ENCODE measurements at places on chromosomes 2 and 18.

DNA sequence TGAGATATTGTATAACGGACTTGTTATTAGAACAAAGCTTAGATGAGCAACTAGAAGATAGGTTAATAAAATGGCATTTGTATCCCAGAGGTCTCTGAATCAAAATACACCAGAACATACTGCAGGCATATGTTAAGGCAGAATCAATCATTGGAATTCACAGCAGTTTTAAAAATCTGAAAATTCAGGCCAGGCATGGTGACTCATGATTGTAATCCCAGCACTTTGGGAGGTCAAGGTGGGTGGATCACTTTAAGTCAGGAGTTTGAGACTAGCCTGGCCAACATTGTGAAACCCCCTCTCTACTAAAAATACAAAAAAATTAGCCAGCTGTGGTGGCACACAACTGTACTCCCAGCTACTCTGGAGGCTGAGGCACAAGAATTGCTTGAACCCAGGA lies 405.2 kb downstream of the ZEB2 start:
- H3K27ac ChIP-seq = no peak overlapping the region
- H3K27me3 ChIP-seq = no peaks in the 10 kb centered on the region

- no peaks in the 10 kb centered on the region for H3K4me1 ChIP-seq
- H3K36me3 ChIP-seq = no peaks in the 10 kb centered on the region
- H3K27me3 ChIP-seq = no peaks in the 10 kb centered on the region
- no peak overlapping the region for H3K4me3 ChIP-seq
- no peak overlapping the region for H3K27ac ChIP-seq
These were observed 104.7 kb downstream of the FEZ2 start for GRCh38 chr2:36493306-36493705.

DNA sequence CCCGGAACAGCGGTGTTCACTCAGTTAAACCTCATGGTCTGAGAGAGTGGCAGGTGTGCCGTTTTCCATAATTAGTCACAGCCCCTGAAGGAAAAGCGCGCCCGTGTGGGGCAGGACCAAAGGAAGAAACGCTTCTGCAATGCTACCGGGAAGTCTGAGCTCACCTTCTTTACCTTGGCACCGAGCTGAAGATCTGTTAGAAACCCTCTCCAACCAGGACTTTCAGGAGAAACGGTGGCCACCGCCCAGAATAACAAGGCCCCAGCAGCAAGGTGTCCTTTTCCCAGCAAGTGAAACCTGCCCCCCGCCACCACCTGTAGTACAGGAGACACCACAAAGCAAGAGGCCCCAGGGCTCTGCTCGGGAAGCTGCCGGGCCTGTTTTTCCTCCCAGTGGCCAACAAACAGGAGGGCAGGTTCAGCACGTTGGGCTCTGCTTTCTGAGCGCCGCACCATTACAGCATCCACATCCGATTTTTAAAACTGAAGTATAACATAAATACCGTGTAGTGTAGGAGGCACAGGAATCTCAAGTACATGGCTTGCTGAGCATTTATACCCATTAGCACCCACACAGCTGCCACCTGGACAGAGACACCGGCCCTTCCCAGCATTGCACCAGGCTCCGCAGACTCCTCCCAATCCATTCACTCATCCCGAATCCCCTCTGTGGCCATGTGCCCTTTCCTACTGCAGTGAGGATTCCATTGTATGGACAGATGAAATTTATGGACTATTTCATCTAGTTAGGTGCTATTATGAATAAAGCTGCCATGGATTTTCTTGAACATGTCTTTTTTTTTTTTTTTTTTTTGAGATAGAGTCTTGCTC lies 121.8 kb upstream of the RIOK3 start:
- no peaks in the 10 kb centered on the region for H3K36me3 ChIP-seq
- no peak for DNase-seq
- no peak overlapping the region for H3K4me3 ChIP-seq
- no peak overlapping the region for H3K27ac ChIP-seq
- no peaks in the 10 kb centered on the region for H3K4me1 ChIP-seq
- no peaks in the 10 kb centered on the region for H3K27me3 ChIP-seq

DNA sequence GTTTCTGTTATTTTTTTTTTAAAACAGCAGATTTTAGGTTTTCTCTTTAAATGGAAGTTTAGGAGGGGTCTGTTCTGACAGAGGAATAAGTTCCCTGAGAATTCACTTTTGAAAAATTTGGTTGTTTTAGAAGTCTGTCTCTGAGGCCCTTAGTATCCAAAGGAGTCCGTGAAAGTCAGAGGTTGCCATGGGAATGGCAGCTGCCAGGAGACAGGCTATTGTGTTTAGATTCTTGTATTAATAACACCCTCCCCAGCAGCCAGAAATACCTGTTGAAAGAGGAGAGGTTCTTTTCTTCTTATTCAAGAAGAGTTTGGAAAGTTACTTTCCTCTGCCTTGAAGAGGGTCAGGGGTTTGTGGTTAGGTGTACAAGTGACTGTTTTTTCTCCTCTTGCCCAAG lies 29.5 kb downstream of the TNP1 start:
- no peaks in the 10 kb centered on the region for H3K36me3 ChIP-seq
- no peak overlapping the region for H3K4me3 ChIP-seq
- no peaks in the 10 kb centered on the region for H3K4me1 ChIP-seq
- H3K27ac ChIP-seq = no peak overlapping the region
- DNase-seq = no peak

GRCh38 chr2:109522063-109522374 lies 91.7 kb downstream of the SEPTIN10 start:
- no peaks in the 10 kb centered on the region for H3K27me3 ChIP-seq
- H3K4me1 ChIP-seq = no peaks in the 10 kb centered on the region
- no peaks in the 10 kb centered on the region for H3K36me3 ChIP-seq

DNA sequence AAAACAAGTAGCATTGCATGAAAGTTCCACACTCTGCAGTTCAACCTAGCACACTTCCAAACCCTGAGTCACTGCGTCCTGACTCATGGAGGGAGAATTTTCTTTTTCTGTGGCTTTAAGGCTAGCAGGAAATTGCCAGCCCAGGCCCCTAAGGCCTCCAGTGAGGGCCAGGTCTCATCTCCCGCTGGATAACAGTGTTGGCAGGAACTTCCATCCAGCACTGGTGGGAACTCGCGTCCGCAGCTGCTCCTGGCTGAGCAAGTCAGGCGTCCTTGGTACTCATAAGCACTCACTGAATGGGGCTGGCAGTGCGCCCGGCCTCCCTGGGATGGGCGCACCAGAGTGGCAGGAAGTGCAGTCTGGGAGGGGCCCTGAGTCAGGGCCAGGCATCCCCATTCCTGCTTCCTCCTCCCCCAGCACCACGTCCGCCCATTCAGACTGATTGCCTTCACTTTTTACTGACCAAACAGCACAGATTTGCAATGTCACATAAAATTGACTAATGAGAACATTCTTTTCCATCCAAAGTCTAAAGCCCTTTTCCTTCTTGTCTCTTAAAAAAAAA lies 14.3 kb downstream of the MALL start:
- DNase-seq = no peak
- H3K36me3 ChIP-seq = no peaks in the 10 kb centered on the region
- no peaks in the 10 kb centered on the region for H3K4me1 ChIP-seq
- H3K27ac ChIP-seq = no peak overlapping the region

GRCh38 chr2:22628221-22628620 lies 756.8 kb upstream of the KLHL29 start:
- no peak overlapping the region for H3K27ac ChIP-seq
- H3K4me1 ChIP-seq = no peaks in the 10 kb centered on the region
- no peaks in the 10 kb centered on the region for H3K27me3 ChIP-seq
- no peak overlapping the region for H3K4me3 ChIP-seq
- no peaks in the 10 kb centered on the region for H3K36me3 ChIP-seq
- no peak for DNase-seq

- peak overlapping the region; percentile 76 for H3K4me3 ChIP-seq
- H3K27me3 ChIP-seq = no peaks in the 10 kb centered on the region
- no peak for DNase-seq
- peaks cover 25% of the 10 kb centered on the region for H3K4me1 ChIP-seq
These were observed 1.4 kb upstream of the CDC42EP3 start for GRCh38 chr2:37672870-37673184.

GRCh38 chr2:69340101-69340775 lies 46.8 kb downstream of the GFPT1 start:
- H3K27ac ChIP-seq = no peak overlapping the region
- no peak for DNase-seq
- H3K27me3 ChIP-seq = no peaks in the 10 kb centered on the region
- peaks cover 84% of the 10 kb centered on the region for H3K36me3 ChIP-seq
- no peak overlapping the region for H3K4me3 ChIP-seq
- H3K4me1 ChIP-seq = no peaks in the 10 kb centered on the region

GRCh38 chr2:64837116-64837731 lies 152.0 kb upstream of the SLC1A4 start:
- peaks cover 4% of the 10 kb centered on the region for H3K4me1 ChIP-seq
- no peak for DNase-seq
- H3K27ac ChIP-seq = no peak overlapping the region
- H3K27me3 ChIP-seq = no peaks in the 10 kb centered on the region

- no peaks in the 10 kb centered on the region for H3K36me3 ChIP-seq
- no peak overlapping the region for H3K4me3 ChIP-seq
- peaks cover 1% of the 10 kb centered on the region for H3K27me3 ChIP-seq
- no peaks in the 10 kb centered on the region for H3K4me1 ChIP-seq
- no peak for DNase-seq
- no peak overlapping the region for H3K27ac ChIP-seq
These were observed 69.1 kb upstream of the CTDP1 start for GRCh38 chr18:79610461-79611039.

GRCh38 chr2:182831921-182832320 lies 34.5 kb downstream of the FRZB start:
- no peak for DNase-seq
- no peaks in the 10 kb centered on the region for H3K36me3 ChIP-seq
- no peaks in the 10 kb centered on the region for H3K27me3 ChIP-seq
- H3K4me1 ChIP-seq = no peaks in the 10 kb centered on the region
- no peak overlapping the region for H3K27ac ChIP-seq

DNA sequence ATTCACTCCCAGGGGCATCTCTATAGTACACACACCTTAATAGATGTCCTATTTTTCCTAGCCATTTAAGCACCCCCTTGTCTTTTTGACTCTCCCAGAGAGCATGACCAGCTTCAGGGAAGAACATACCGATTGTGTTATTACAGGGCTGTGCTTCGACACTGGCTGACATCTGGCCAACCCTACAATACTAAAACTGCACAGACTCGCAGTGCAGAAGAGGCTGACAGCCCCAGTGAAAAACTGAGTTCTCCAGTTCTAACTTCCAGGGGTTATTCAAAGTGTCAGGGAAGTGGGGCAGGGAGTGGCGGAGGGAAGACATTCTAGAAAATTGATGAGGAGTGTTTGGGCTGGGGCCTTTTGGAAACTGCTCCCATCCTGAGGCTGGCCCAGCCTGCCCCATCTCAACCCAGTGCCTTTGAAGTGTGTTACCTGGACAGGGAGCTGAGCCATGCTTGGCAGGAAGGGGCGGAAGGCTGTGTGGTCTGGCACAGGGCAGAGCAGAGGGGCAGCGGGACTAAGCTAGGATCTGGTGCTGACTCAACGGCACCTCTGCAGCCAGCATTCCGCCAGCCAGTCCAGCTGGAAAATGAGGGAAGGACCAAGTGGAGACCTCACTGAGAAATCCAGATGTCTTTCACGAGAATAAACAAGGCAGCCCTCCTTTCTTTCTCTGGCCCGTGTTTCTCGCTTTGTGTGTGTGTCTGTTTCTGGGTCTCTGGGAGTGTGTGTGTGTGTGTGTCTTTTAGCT lies 15.4 kb upstream of the IGFBP5 start:
- H3K27ac ChIP-seq = no peak overlapping the region
- H3K4me3 ChIP-seq = no peak overlapping the region
- H3K36me3 ChIP-seq = no peaks in the 10 kb centered on the region
- DNase-seq = no peak

DNA sequence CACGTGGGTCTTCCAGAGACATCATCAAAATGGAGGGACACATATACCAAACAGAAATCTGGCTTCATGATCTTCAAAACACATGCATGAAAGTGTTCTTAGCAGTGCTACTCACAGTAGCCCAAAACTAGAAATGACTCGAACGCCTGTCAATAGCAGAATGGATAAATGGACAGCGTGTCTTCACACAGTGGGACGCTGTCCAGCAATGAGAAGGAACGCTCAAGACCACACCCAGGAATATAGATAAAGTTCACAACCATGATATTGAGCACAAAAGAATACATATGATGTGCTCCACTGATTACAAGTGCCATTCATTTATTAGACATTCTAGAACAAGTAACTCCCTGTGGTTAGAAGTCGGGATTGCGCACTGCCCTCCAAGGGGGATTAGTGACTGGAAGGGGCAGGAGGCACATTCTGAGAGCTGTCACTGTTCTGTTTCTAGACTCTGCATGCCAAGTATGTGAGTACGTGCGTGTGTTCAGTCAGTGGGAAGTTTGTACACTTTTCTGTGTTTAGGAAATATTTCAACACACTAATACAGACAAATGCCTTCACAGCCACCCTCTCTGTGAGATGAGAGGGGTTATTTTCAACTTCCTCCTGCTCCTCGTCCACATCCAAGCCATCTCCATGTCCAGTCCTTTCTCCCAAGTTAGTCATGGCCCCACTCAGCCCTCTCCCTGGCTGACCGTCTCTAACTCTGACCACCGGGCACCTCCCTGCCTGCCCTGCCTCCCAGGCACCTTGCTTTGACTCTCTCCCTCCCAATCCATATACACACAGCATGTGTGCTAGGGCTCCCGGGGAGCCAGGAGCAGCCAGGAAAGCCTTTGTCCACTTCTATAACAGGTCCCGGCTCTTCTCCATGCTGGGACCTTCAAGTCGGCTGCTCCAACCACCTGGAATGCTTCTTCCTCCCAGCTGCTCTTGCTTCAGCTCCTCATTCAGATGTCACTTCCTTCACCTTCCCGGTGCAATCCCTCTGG lies 26.9 kb upstream of the TNS1 start:
- no peak for DNase-seq
- H3K4me3 ChIP-seq = no peak overlapping the region
- H3K27me3 ChIP-seq = no peaks in the 10 kb centered on the region
- H3K4me1 ChIP-seq = peaks cover 8% of the 10 kb centered on the region
- H3K36me3 ChIP-seq = no peaks in the 10 kb centered on the region
- H3K27ac ChIP-seq = no peak overlapping the region

DNA sequence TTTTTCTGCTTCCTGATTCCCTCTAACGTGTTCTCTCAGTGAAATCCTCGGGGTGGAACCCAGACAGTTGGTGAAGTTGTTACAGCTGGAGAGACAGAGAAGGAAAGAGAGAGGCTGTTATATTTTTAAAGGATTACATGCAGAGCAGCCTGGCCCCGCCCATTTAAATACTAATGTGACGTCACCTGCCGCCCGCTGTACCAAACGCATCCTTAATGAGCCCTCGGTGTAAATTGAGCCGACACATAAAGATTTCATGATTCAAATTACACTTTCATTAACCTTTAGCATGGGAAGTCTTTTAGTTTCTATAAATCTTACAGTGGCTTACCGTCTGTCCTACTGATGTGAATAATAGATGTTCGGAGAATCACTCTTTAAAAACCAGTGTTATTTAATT lies 164.0 kb upstream of the SIX3 start:
- H3K4me1 ChIP-seq = peaks cover 5% of the 10 kb centered on the region
- DNase-seq = no peak
- no peaks in the 10 kb centered on the region for H3K27me3 ChIP-seq
- no peak overlapping the region for H3K4me3 ChIP-seq
- H3K27ac ChIP-seq = no peak overlapping the region
- H3K36me3 ChIP-seq = no peaks in the 10 kb centered on the region

Measured in CD4-positive, alpha-beta T cell (primary cell).